IMR-90 (cell line): ENCODE measurements at places on chromosomes 2 and 18. TPM values are rescaled to one million over a fixed set of nuclear protein-coding genes. Genes with fewer than 3 reads are reported as not detected.

The POTEI gene
- not detected in 2 replicates for polyA plus RNA-seq

The COL3A1 gene
- 326 and 402 TPM in 2 replicates for polyA plus RNA-seq

The SCYGR6 gene
- not detected in 2 replicates for polyA plus RNA-seq

The CDH7 gene
- polyA plus RNA-seq = not detected in 2 replicates

The RAB6C gene
- not detected in 2 replicates for polyA plus RNA-seq

- DNase-seq = peak; percentile 89
Observed at GRCh38 chr2:95728878-95729596, 137.2 kb downstream of the TRIM43 start.

GRCh38 chr2:132280912-132281311 is 119.2 kb upstream of the ANKRD30BL start:
- DNase-seq = no peak

DNA sequence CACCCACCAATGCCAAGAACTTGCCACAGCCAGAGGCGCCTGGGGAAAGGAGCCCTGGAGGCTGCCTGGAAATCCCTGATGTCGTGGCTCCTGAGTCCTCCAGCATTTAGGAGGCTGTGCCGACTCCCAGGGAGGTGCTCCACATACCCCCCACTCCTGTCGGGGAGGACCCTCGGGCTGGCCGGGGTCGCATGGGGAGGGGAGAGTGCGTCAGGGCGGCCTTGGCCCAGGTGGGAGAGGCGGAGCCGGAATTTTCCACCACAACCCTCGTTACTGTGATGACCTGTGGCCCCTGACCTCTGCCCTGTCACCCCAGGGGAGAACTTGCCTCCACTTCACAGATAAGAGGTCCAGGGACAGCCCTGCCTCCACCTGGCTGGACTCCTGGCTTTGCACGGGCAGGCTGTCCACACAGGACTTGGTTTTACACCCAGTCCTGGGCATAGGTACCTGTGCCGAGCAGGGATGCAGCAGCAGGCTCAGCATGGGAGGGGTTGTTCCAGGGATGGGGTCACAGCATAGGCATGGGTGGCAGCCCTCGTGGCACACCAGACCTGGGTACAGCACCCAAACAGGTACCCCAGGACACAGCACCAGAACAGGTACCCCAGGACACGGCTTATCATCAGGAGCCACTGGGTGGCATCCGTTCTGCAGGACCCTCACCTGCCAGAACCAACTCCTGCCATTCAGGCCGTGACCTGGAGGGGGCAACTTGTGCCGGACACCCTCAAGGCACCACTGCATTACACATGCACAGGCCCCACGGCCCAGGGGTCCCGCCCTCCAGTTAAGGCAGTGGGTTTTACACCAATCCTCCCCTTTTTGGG is 12.3 kb upstream of the AGXT start:
- no peak for DNase-seq

DNA sequence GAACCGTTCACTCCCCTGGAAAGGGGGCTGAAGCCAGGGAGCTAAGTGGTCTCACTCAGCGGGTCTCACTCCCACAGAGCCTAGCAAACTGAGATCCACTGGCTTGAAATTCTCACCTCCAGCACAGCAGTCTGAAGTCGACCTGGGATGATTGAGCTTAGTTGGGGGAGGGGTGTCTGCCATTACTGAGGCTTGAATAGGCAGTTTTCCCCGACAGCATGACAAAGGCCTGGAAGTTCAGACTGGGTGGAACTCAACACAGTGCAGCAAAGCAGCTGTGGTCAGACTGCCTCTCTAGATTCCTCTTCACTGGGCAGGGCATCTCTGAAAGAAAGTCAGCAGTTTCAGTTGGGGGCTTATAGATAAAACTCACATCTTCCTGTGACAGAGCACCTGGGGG is 292.5 kb downstream of the NUP35 start:
- DNase-seq = no peak

DNA sequence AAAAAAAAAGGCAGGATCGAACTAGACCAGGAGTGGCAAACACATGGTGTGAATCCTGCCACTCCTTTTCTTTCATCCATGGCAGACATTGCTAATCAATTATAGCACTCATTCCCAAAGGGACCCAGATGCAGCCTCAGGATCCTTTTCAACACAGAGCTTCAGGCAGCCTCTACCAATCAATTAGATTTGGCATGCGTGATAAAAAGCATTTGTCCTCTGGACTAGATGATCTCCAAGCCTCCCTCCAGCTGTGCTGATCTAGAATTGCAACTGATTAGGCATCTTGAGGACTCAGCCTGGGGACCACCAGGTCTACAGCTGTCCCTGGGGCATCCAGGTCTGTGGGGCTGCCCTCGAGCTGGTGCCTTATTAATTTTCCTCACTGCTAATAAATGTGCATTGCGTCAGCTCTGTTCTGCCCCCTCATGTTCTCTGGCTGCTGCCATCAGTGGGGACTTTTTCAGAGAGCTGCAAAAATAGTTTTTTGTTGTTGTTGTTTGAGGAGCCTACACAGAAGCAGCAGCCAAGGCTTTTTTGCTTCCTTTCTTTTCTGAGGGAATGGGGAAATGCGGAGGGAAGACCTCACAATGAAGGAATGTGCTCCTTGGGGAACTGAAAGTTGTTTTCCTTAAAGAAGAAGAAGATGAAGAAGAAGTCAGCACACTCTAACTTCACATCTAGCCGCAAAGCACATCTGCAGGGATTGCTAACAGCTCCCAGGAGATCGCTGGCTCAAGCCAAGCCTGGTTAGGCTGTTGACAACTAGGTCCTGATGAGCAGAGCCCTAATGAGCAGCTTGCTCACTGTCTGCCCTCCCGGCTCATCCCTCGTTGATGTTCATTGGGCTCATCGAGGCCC is 8.8 kb upstream of the ATOH8 start:
- peak; percentile 70 for DNase-seq

DNA sequence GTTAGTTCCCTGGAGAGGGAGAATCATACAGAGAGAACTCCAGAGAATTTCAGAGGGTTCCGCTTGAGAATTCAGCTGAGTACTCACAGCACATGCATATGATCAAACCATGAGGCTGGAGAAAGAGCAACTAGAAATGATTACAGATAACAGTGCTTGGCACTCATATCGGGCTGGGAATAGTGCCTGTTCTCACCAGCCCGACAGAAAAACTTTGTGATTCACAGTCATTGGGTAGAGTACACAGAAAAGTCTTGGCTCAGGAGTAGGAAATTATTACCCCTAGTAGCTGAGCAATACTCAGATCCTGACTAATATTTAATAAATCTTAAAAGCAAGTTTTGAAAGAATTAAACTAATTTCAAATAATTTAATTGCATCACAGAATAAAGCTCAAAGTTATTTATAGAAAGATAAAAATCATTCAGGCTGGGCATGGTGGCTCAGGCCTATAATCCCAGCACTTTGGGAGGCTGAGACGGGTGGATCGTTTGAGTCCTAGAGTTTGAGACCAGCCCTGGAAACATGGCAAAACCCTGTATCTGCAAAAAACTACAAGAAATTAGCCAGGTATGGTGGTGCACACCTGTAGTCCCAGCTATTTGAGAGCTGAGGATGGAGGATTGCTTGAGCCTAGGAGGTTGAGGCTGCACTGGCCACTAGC is 6.8 kb downstream of the WDPCP start:
- peak; percentile 42 for DNase-seq

DNA sequence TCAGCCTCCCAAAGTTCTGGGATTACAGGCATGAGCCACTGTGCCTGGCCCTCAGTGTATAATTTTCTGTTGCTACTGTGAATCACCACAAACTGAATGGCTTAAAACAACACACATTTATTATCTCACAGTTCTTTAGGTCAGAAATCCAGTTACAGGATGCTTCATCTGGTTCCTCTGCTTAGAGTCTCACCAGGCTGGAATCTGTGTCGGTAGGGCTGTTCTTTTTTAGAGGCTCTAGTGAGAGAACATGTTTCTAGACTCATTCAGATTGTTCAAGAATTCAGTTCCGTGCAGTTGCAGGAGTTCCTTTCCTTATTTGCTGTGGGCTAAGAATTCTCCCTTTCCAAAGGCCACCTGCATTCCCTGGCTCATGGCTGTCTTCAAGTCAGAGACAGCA is 22.2 kb downstream of the CCDC121 start:
- peak; percentile 83 for DNase-seq

DNA sequence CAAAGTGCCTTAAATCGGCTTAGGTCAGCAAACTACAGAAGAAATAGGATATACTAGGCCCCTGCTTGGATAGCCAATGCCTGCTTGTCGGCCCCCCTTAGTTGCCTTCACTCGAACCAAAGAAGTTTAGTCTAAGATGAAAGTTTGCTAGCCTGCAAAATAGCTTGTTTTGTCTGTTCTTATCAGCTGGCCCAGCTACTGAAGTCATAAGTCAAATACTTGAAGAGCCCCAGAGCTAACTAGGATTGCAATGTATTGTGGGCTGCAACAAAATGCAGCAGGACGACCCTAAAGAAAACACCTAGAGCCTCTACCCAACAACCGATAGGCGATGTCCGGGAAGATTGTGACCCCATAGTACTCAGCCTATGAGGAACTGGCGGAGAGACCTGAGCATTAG is 183.5 kb upstream of the HS6ST1 start:
- DNase-seq = no peak
